ENCODE measurements at places on chromosomes 16 and 17.
A peak's percentile ranks its signal among the peaks of the same experiment; 100 is the strongest.

GRCh38 chr17:42617956-42618431 is 8.5 kb downstream of the TUBG1 start:
- no peak for DNase-seq

- DNase-seq = no peak
Observed at GRCh38 chr17:69820876-69821473, 254.1 kb upstream of the KCNJ16 start.

DNA sequence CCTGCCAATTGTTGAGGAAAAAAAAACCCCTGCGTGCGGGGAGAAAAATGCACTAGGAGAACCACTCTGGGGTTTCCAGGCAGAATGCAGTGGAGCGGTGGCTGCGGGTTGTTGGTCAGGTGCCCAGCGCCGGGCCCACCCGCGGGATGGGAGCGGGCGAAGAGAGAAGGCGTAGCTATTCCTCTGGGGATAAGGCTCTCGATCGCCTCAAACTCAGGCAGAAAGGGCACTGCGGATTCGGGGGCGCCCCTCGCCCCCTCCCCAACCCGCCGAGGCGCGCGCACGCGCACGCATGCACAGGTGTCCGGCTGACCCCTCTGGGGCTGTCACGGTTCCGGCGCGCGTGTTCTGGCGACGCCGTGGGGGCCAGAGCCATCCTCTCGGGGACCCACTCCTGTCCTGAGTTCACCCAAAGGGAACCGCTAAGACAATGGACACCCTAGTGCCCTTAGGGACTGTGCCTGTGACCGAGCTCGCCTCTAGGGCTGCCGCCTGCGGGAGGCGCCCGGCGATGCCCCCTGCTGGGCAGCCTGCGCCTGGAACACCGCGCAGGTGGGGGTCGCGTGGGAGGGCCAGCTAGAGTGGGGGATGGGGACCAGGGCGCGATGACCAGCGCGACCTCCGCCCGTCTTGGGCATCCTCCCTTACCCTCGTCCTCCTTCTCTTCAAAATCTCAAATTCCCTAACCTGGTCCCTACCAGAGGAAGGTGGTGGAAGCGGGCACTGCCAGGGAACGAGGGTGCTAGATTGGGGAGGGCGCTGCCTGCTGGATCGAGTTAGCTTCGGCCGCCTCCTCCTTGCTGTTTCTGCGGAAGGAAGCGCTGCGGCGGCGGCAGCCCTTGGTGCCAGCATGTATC is 14.4 kb upstream of the CBX8 start:
- DNase-seq = peak; percentile 4

GRCh38 chr17:8162233-8162996 is at the start of gene VAMP2:
VAMP2 (minus strand) TSS chr17:8162948; CDS start chr17:8162879, 69 bp downstream.
- no peak for DNase-seq

DNA sequence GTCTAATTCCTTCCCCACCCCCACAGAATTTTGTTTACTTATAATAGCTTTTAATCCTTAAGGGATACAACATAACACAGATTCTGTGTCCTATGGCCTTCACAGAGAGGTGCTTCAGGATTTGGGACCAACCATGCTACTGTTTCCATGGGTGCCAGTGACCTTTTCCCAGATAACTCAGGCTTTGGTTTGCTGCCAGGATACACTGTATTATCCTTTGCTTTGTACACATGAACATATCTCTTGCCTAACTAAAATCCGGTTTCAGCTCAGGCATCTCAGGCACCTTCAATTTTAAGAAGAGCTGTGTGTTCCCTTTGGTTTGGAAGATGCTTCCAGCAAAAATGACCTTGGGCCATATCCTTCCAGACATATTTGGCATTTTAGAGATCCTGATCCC is 428.4 kb upstream of the CDH5 start:
- no peak for DNase-seq

DNA sequence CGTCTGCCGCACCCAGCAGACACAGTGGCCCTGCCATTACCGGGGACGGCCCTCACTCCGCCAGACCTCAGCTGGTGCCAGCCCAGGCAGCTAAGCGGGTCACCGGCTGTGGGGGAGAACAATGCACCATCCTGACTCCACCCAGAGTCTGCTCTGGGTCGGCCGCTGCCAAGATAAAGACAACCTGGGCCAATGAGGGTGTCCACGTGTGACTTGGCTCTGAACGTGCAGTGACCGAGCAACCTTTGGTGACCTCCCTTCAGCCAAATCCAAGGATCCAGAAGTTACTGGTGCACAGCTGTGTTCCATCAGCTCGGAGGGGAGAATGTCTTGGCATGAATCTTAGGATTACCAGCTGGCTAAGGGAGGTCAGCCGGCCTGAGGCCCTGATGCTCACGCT is 155.9 kb downstream of the NTN1 start:
- DNase-seq = no peak

All from MV-4-11 (cell line).